ENCODE measurements at places on chromosomes 7 and 10.

- no peak for DNase-seq
These were observed 148.4 kb downstream of the KLF6 start for GRCh38 chr10:3636356-3637181.

GRCh38 chr7:370775-371118 lies 80.8 kb downstream of the FOXL3 start:
- DNase-seq, result no peak

DNA sequence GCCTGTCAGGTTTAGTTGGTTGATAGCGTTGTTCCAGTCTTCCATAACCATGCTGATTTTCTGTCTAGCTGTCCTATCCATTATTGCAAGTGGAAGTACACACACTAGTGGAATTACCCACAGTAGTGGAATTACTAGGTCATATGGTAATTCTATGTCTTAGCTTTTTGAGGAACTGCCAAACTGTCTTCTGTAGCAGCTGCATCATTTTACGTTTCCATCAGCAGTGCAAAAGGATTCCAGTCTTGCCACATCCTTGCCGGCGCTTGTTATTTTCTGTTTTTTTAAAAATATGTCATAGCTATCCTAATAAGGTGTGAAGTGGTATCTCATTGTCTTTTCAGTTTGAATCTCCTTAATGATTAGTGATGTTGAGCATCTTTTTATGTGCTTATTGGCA lies 17.2 kb upstream of the RHBDD2 start:
- DNase-seq, result no peak

- DNase-seq, result no peak
These were observed 282.5 kb downstream of the GALNT17 start for GRCh38 chr7:71414490-71414889.

- no peak for DNase-seq
These were observed 87.5 kb upstream of the NRP1 start for GRCh38 chr10:33421789-33422462.

GRCh38 chr7:107890493-107890961 lies 456 bp upstream of the DLD start:
- no peak for DNase-seq

DNA sequence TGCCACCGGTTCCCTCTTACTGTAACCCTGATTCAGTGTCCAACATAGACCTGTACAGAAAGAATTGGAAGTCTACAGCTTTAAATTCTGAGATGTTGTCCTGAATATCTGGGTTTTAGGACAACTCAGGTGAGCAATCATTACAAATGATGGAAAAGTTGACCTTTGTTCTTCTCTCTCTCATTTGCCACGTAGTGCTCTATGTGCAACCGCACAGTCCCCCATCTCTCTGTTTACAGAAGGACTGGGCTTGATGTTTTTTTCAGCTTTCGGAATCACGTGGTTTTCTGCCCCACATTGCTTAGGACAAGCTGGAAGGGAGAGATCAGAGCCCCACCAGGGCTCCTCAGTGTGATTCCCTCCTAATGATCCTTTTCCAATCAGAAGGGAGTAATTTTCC lies 22.2 kb downstream of the NEUROD6 start:
- DNase-seq, result peak; percentile 18

- DNase-seq, result peak; percentile 79
These were observed 478 bp upstream of the ZNF22 start for GRCh38 chr10:45000138-45000751.

- no peak for DNase-seq
These were observed 534.6 kb downstream of the TFEC start for GRCh38 chr7:115496006-115496405.

DNA sequence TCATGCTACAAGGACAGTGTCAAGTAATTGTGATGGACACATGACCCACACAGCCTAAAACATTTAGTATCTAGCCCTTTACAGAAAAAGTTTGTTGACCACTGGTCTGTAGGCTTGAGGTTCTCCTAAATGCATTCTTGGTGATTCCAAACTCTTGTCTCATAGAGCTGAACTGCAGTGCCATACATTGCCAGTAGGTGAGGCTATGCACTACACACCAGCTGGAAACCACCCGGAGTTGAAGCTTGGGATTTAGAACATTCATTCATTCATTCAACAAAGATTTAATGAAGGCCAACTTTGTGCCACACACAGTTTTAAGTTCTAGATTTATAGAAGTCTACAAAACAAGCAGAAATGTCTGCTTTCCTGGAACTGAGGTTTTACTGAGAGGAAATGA lies 77.3 kb upstream of the TCF7L2 start:
- no peak for DNase-seq

DNA sequence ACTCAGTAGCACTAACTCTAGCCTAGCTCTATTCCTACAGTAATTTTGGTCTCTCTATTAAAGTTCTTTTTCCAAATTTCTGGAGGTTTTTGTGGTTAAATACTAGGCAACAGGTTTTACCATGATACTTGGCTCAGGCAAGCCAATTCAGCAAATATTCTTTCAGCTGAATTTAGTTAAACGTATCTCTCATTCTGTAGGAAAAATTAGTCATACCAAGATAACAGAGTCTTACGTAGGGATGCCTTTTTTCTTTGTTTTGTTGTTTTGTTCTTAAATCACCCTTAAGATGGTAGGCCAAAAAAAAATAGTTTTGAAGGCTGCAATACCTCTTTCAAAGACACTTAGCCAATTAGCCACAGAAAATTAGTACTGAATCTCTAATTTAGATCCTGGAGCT lies 180.5 kb downstream of the MAGI2 start:
- no peak for DNase-seq

DNA sequence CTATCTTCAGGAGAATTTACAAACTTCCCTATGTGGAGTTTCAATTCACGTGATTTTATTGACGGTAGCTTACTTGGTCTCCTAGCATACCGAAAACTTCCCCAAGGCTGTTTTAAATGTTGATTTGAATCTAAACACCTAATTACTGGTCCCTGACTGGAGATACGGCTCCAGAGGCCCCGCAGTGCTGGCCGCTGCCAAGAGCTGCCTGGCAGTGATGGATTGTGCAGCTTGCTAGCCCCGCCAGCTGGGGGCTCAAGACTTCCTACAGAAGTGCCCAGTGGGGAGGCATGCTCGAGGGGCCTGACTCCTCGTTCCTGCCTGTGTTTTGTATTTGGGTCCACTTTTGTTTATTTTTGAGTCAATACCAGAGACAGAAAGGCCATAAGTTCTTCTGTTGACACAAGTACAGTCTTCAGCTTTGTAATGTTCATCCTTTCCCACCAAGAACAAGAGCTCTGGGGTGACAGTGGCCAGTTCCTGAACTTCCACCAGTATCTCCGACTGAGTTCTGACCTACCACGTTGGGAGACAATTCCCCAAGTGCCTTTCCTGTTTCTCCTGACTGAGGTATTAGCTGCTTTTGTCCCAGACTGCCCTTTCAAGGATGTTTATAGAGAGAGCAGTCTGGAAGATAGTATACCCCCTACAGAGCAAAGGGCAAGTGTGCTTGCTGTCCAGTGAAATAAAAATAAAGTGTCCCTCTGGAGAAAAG lies 80.7 kb upstream of the CXCL12 start:
- DNase-seq, result no peak

GRCh38 chr7:27171637-27172314 lies 2.3 kb downstream of the HOXA10 start:
- no peak for DNase-seq

- no peak for DNase-seq
These were observed 105.9 kb upstream of the ETV1 start for GRCh38 chr7:14095233-14095950.

GRCh38 chr10:59904426-59905065 lies 1.8 kb downstream of the CCDC6 start:
- DNase-seq, result no peak

DNA sequence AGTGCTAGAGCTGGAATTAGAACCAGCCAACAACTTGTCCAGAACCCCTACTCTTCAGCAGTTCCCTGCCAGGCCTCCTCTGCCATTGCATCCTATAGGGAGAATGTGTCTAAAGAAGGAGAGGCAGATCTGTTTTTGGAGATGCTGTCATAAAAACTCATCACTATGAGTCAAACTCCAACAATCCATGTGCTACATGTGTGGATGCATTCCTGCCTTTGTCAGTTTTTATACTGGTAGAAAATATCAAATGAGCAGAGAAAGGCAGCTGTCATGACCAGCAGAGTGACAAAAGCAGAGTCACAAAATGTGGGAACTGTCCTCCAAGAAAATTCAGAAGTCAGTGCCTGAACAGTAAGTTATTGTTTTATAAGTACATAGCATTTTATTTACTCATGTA lies 93.0 kb downstream of the ABLIM1 start:
- DNase-seq, result no peak

DNA sequence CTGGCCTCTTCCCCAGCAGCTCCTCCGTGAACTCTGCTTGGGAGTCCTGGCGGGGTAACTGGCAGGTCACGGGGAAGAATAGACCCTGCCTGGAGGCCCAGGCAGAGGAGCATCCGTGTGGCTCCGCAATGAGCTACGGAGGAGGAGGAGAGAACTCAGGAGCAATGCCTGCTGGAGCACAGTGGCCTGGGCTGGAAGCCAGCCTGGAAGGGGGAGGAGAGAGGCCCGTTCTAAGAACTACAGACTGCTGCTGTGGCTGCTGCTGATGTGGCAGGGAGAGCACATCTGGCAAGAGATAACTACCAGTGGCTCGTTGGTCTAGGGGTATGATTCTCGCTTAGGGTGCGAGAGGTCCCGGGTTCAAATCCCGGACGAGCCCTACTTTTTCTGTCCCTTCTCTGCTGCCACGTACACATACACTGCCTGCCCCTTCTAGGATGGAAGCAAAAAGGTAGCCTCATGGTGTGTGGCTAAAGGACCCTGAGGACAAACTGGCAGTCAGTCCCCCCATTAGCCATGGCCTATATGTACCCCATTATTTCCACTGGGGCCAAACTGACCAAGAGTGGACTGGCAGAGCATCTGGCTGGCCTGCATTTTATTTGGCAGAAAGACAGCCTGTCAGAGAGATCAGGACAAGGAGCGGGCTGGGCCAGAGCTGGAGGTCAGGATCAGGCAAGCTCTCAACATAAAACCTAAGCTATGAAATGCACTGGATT lies 7.7 kb upstream of the OPN1SW start:
- DNase-seq, result no peak

GRCh38 chr10:90363799-90364483 lies 493.9 kb downstream of the HTR7 start:
- DNase-seq, result no peak

DNA sequence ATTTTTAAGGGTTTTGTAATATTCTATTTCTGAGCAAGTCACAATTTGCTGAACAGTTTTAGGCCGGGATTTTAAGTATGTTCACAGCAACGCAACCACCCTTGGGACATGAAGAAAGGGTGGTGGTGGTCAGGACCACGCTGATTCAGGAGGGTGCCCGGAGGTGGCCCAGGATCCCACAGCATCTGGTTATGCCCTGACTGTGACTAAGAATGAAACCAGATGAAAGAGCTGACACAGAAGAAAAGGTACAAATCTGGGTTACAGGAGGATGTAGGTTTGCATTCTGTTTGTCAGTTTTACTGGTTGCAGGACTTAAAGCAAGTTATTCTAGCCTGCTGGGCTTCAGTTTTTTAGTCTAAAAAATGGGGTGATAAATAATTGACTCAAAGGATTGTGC lies 279.7 kb downstream of the CCSER2 start:
- no peak for DNase-seq

GRCh38 chr10:35172574-35172973 lies 45.9 kb downstream of the CREM start:
- no peak for DNase-seq

- no peak for DNase-seq
These were observed 1018.2 kb upstream of the KCND2 start for GRCh38 chr7:119254742-119255141.

GRCh38 chr10:4658777-4659176 lies 167.2 kb upstream of the AKR1E2 start:
- no peak for DNase-seq

DNA sequence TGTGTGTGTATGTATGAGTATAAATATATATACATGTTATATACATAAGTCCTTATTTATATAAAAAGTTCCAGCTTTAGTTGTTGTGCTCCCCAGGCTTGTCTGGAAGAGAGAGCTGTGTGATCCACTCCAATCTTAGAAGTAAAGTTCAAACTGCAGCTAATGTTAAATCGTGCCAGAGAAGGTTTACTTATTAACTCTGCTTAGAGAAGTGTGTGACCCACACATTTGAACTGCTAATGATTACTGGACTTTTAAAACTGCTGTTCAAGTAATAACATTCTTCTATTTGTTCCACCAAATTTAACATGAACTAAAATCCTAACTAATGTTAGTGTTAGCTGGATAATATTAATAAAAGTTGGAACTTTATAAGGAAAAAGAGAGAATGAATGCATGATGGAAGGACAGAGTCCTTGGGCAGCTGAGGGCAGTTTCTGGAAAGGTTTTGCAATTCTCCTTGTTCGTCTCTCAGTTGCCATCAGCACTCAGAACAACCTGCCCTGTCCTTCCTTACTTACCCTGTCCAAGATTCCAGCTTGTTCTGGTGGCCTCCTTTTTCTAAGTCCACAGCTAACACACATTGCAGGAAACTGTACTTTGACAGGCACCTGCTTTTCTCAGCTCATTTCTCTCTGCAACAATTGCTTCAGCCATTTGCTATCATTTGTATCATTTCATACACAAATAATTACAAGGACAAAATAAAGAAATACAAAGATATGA lies 162.6 kb downstream of the FAM107B start:
- peak; percentile 87 for DNase-seq

DNA sequence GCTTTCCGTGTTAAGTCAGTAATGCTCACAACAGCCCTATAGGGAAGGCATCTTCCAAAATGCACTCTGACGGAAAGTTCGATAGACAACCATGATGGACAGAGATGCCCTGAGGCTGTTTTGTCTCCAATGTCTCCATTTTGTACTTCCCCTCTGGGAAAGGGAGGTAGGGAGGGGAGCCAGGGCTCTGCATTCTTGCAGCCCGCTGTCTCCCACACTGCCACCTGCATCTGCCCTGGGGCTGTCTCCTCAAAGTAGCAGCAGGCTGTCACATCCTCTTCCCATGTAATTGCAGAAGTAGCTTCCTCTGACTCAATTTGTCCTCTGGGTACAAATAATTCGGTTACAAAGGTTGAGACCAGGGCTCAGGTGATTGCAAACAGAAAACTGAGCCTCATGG lies 131.4 kb downstream of the GPAM start:
- DNase-seq, result no peak

Measured in small intestine (tissue), 16 donors.